HT1080 (cell line): ENCODE measurements at places on chromosomes 7 and 10. TPM values are rescaled to one million over a fixed set of nuclear protein-coding genes. Genes with fewer than 3 reads are reported as not detected.

GATA3 gene
- total RNA-seq, result 0.68 and 1.2 TPM in 2 replicates

CHN2 gene
- not detected in 2 replicates for total RNA-seq

PAPOLB gene
- total RNA-seq, result not detected in 2 replicates

DNA sequence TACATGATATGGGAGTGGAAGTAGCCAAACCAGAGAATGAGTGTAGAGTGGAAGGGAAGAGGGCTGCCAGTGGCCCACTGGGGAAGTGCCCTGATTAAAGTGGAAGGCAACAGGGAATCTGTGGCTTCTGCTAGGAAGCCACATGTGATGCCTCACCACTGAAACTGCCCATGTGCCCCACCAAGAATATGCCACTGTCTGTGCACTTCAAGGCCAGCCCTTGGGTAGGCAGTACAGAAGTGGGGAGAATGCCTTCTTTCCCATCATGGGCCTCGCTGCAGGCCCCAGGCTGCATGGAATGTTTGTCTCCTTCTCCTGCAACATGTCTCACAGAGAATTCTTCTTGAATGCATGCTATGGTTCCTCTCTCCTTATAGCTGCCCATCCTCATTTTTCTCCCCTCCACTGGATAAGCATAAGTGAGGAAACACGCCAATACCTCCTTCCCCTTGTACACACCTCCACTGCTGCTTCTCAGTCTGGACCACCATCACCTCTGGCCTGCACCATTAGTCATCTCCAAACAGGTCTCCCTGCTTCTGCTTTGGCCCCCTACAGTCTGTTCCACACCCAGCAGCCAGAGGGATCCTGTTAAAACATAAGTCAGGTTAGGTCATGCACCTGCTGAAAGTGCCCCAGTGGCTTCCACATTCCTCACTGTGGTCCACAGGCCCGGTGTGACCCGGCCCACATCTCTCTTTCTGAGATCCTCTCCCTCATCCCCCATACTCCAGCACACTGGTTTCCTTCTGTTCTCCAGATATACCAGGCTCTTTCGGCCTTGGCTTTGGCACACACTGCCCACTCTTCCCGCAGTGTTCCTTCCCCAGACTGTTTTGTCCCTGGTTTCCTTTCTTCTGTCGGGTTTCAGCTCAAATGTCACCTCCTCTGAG, 37.1 kb downstream of the SNX10 start:
- no peak for DNase-seq

DNA sequence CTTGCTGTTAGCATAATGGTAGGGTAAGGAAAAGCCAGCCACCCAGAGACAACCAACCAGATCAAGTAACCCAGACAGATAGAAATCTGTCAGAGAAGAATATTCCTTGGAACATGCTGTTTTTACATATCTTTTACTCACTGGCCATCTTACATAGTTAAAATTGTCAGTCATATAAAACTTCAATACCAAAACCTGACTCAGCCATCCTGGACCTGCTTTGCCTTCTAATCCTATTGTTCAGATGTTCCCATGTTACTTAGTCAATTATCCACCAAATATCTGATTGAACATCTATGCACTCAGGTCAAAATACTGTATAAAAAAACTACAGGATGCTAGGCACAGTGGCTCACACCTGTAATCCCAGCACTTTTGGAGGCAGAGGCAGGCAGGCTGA, 466.5 kb upstream of the NRP1 start:
- DNase-seq, result no peak

- peak; percentile 81 for DNase-seq
These were observed at the start of gene GTF2IRD1 for GRCh38 chr7:74453322-74454011. Gene GTF2IRD1 (plus strand): TSS chr7:74453906. CDS start chr7:74508081, 54,175 bp downstream.

DNA sequence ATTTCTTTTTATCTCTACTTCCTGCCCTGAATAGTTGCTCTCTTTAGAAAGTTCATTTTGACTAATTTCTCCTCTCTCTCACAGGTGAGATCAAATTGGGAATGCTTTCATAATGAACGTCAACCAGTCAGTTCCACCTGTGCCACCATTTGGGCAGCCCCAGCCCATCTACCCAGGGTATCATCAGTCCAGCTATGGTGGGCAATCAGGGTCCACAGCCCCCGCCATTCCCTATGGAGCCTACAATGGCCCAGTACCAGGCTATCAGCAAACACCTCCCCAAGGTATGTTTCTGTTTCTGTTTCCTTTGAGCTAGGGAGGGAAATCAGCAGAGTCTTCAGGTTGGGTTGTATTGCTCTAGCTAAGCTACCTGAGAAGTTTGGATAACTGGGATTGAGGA, 2.5 kb downstream of the SEC24C start:
- no peak for DNase-seq

DIP2C gene
- total RNA-seq, result 2.4 and 3.2 TPM in 2 replicates

GRCh38 chr7:65927489-65928448, 54.2 kb downstream of the GUSB start:
- DNase-seq, result no peak

ABCB1 gene
- total RNA-seq, result 0.32 TPM in 1 of 2 replicates, not detected in the other

GRCh38 chr10:114801411-114801813, 20.2 kb upstream of the FHIP2A start:
- no peak for DNase-seq

CACNA2D1 gene
- 9.0 and 11.9 TPM in 2 replicates for total RNA-seq

GRCh38 chr10:89278900-89279392, 22.9 kb upstream of the IFIT2 start:
- no peak for DNase-seq

SMKR1 gene
- total RNA-seq, result 0.40 TPM in 2 replicates

C10orf105 gene
- total RNA-seq, result not detected in 2 replicates
